Activated CD4-positive, alpha-beta T cell treated with anti-CD3 and anti-CD28 coated beads, Interleukin-2, amount 50 U/mL, for 24 hours (primary cell): ENCODE measurements at places on chromosomes 4 and X.

DNA sequence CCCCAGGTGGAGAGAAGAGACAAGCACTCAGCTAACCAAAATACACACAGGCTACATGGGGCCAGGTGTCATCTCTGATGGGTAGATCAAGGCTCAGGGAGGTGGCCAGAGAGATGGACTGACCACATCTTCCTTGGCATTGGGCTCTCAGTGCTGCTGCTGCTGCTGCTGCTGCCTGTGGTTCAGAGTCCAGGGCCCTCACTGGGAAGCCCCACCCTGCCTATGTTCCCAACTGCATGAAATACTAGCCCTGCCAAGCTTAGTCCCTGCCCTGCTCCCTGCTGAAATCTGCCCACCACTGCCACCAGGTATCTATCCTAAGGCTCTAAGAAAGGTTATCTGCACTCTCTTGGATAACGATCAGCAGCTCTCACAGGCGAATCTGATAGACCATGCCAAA is 118.7 kb downstream of the EFHC2 start:
- DNase-seq, result no peak

- DNase-seq, result no peak
Observed at GRCh38 chrX:46791927-46792809, 33.2 kb upstream of the SLC9A7 start.

DNA sequence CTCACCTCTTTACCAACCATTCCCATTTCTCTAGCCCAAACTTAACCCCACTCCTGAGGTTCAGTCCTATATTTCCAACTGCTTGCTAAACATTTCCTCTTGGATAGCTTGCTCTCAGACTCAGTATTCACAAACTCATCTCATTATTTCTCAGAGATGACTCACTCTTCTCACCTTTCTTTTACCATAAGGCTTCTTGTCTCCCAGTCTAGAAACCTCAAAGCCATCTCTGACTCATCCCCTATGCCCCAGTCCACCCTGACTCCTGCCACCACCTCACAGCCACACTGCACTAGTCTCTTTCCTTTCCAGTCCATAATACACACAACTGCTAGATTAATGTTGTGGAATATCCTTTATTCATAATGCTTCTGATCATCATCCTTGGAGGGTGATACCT is 4.8 kb downstream of the FRMPD3 start:
- no peak for DNase-seq

DNA sequence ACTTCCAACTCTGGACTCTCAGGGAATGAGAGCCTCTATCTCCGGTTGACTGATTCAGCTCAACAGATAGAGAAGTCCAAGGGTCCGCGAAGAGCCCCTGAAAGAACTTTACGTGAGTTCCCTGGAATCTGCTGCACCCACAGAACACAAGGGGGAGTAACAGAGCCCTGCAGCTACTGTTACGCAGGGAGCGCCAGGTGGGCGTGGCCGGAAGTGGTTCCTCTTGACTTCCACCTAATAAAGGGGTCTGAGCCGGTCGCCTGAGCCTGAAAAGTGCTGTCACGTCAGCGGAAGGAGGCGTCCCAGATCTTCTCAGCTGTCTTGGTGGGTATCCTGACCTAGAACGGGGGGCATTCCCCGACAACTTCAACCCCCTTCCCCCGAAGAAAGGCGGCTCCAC is at the start of gene MAGEB6:
Gene MAGEB6 (plus strand): TSS at position 237 of the 400 bp plus-strand sequence. CDS start 1,407 bp downstream, outside the sequence.
- DNase-seq, result no peak

DNA sequence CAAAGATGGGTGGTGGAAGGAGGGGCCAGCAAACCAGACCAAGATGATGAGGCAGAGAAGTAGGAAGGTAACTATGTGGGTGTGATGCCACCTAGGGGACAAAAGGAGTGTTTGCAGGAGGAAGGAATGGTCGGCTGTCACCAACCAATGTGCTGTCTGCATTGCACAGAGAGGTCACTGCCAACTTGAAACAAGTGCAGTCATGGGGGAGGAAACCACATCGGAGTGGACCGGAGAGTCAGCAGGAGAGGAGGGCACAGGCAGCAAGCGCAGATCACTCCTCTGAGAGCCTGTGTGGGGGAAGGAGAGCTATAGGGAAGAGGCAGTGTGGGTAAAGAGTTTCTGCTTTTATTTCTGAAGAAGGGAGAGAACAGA is 38.5 kb upstream of the FGFBP2 start:
- peak; percentile 4 for DNase-seq

DNA sequence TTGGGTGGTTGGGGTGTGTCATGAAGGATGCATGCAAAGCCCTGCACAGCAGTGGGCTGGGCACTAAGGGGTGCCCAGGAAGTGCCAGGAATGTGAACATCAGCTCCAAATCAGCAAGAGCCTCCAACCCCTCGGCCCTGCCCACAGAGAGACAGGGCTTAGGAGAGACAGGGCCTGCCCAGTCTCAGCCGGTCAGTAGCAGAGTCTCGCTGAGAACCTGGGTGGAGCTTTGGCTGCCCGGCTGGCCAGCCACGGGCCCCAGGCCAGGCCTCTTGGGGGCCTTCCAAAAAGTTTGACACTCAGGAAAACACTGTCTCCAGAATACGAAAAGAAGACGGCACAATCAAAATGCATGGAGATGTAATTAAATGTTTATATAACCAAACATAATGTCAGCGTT is 4.3 kb upstream of the MXD4 start:
- DNase-seq, result no peak

DNA sequence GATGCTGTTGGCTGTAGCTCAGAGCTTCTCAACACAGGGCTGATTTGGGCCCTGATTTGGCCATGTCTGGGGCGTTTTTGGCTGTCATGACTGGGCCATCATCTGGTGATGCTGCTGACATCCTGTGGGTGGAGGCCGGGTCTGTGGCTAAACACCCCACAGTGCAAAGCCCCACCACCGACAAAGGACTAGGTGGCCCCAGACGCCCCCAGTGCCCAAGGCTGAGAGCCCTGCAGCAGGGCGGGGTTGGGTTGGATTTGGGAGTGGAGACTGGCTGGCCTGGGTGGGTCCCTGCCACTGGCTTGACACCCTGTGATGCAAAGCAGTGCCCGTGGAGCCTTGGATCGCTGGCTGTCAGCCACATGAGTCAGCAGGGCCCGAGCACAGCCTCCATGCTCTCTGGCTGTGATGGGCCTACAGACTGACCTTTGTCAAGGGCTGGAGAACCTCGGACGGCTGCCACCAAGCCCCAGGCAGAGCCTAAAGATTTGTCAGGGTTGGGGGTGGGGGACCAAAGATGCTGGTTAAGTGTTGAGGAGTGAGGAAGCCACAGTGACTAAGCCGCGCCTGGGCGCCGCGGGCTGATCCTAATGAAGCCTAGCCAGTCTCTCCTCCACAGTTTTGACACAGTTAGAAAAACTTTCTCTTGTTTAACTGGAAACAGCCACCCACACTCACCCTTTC is 28.3 kb downstream of the CYTL1 start:
- DNase-seq, result no peak

- DNase-seq, result no peak
Observed at GRCh38 chr4:5517372-5517771, 191.0 kb downstream of the EVC2 start.

DNA sequence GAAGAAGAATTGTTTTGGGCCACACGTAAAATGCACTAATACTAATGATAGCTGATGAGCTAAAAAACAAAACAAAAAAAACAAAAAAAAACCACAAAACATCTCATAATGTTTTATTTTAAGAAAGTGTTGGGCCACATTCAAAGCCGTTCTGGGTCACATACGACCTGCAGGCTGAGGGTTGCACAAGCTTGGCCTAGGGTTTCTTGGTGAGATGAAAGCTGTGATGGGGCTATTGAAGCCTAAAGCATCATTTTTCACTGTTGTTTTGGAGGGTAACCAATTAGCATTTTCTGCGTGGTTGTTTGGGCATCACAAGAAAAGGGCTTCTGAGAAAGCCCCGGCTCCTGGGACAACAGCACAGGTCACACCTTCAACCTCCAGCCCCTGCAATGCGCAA is 42.5 kb upstream of the ZNF157 start:
- no peak for DNase-seq

DNA sequence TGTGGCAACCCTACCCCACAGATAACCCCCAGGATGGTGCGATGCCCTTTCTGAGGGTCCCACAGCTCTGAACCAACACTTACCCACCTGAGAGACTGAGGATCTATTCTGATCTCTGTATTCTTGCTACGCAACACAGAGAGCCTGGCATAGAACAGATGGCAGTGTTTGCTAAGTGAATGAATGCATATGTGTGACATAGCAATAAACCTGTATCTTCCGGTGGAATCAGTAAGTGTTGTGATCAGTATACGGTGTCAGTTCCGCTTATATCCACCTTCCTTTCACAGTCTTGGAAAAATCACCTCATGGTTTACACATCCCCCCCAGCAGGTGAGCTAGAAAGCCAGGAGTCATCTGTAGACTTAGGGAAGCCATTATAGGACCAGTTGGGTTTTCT is 5.9 kb upstream of the HSD17B10 start:
- no peak for DNase-seq

DNA sequence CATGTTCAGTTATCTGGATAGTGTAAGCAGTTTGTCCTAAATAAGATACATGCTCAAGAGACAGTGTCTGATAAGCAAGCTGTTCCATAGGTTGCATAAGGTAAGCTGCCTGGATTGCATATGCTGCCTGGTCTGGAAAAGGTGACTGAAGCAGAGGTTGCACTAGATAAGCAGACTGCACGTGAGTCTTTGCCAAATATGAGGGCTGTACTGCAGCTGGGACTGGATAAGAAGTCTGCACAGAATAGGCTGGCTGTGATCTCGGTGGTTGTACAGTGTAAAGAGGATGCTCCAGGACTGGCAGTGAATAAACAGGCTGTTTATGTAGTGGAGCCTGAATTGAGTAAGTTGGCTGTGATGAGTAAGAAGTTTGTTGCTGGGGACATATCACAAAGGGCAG is 68.9 kb downstream of the WNK3 start:
- DNase-seq, result no peak

DNA sequence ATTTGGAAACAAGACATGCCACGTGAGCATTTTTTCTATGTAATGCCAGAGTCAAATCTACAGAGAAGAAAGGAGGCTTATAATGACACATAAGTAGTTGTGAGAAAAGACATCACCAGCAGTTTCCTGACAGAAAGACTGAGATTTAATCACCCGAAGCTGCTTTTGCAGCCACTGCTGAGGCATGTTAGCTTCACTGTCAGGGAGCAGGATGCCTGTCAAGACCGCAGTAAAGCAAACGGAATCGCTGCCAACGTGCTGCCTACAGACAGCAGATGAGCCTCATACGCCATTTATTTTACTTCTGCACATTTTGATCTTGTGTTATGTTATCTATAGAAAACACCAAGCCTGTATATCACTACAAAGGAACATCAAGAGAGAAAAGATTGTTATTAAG is 68.7 kb upstream of the NDST3 start:
- no peak for DNase-seq

- DNase-seq, result no peak
Observed at GRCh38 chr4:100576570-100576969, 58.7 kb upstream of the EMCN start.

DNA sequence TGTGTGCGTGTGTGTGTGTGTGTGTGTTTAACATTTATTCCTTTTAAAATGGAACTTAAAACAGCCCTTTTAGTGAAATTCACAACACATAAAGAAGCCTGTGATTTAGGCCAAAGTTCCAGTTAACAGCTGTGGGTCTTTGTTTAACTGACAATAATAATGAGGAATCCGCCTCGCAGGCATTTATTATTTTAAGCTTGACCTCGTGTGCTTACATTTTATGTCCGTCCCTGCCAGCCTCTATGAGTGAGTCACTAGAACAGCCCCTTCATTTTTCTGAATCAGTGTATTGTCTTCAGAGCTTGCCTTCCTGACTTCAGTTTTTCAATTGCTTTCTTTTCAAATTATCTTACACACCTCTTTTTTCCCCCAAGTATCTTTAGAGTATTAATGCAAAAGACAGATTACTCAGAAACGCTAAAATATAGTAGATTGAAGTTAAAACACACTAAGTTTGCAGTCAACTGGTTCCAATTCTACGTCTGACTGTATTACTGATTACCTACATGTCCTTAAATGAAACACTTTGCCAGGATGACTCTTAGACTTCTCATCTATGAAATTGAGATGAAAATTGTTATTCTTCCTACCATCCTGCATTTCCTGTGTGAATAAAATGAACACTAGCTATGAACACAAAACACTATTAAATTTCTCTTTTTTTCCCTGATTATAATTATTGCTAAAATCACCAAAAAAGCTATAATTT is 319.6 kb upstream of the HS3ST1 start:
- DNase-seq, result no peak

DNA sequence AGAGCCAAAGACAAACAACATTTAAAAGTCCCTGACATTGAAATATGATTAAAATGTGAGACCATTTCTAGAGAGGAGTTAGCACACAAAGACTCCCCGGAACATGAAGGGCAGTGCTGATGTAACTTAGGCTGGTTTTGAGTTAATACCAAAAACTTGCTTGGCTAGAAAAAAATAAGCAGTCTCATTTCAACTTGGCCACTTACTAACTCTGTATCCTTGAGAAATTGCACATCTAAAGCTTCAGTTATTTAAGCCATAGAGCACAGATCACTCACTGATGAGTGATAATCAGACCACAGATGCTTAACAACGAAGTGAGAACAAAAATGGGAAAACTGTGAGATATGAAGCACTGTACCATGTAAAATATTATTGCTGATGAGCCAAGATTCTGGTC is 65.9 kb upstream of the MAOA start:
- DNase-seq, result no peak

GRCh38 chr4:185933078-185933581 is 121.1 kb upstream of the SORBS2 start:
- DNase-seq, result no peak

- DNase-seq, result no peak
Observed at GRCh38 chr4:149486861-149487260, 328.8 kb downstream of the IQCM start.

DNA sequence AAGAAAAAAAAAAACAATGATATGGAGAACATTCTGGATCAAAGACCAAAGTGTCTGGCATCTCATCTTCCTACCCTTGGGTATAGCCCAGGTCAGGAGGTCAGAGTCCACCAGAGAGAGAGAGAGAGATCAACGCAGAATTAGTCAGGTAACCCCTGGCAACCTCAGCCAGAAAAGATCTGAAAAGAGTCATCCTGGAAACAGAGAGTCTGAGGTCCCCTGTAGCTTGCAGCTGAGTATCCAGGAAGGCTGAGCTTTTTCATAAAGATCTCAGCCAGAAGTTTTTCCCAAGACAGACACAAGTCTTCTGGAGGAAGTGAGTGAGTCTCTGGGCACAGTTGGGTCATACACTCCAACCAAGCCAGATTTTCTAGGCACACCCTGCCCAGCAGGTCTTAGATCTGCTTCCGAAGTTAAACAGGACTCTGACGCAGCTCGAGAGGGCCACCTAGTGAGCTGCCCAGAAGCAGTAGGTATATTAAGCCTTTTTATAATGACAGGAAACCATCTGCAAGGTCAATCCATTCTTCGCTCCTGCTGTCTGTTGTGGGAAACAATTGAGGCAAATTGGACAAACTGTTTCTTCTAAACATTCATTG is 35.7 kb downstream of the ACE2 start:
- no peak for DNase-seq

DNA sequence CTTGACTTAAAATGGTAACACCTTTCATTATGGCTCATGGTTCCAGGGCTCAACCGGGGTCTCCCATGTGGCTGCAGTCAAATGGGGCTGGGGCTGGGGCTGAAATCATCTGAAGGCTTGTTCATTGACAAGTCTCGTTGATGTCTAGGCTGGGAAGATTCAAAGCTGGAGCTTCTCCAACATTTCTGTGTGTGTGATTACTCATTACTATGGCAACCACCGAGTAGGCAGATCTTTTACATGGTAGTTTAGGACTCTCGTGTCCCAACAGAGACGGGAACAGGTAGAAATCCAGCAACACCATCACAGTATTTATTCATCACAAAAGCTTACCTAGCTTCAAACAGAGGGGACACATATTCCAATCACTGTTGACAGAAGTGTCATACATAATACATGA is 7.8 kb downstream of the YTHDC1 start:
- no peak for DNase-seq
